Liver (tissue), 10 donors: ENCODE measurements at places on chromosomes 6 and 20.

DNA sequence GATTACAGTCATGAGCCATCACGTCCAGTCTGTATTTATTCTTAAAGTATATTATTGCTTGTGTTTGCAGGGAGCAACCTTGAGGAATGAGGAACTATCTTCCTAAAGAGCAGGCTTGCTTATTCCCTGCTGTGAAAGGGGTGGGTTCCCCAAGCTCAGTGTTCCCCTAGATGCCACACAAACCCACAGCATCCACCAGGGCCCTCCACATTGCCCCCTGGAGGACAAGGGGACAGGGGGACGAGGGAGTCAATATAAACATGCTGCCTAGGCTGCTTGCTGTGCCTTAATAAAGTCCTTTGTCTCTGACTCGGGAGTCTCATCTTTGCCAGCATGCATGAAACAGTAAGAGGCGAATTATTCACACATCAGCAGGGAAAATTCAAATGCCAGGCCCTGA is 8.0 kb upstream of the IDH3B start:
- no peak overlapping the region for H3K4me3 ChIP-seq
- DNase-seq, result no peak
- no peaks in the 10 kb centered on the region for H3K36me3 ChIP-seq
- no peak overlapping the region for H3K27ac ChIP-seq
- H3K27me3 ChIP-seq, result no peaks in the 10 kb centered on the region

DNA sequence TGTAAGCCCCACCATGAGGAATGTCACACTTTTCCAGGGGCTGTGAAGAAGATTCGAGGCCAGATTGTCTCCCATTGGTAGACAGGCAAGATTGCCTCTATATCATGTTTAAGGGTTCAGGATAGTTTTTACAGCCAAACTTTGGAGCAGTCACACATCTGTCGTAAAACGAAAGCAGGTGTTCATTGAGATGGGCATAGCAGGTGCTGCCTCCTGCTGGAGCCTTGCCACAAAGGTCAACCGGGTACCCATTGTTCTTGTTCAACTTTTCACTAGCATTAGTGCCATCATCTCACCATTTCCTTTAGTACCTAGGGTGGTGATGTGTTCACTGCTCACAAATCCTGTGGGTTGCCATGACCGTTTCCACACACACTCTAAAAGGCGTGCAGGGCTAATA is 198.3 kb downstream of the HTR1B start:
- H3K36me3 ChIP-seq, result no peaks in the 10 kb centered on the region
- H3K4me1 ChIP-seq, result no peaks in the 10 kb centered on the region
- no peak overlapping the region for H3K27ac ChIP-seq

DNA sequence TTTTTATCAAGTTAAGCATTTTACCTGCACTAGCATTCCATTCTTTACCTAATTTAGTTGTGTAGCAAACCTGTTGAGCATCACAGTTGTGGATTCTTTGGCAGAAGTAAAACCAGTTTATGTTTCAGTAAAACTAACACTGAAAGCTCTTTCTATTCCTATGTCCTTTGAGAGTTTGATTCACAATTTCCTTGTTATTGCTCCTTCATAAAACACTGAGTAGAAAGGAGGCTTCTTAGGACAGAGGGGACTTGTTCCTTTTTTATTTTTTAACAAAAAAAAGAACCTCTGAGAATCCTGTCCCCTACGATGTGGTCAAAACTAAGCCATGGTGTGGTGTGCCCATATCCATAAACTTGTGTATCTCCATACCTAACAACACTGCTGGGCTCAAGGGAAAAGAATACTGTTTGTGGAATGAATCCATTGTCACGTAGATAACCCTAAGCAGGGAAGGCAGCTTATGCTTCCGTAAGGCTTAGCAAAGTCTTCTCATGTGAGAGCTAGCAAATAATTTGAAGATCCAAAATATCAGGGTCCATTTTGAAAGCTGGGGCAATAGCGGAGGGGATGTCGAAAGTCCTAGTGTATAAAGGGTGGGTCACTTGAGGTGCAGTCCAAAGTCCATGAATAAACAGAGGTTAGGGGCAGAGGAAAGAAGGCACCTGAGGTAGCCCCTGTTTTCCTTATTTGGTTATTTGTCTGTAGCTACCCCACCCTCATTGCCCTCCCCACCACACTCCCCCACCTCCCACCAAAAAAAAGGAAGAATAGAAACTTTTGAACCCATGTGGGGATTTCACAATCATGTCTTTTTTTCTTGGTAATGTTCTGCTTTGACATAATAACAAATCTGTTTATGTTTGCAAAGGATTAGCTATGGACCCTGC is 71.0 kb downstream of the PLAGL1 start:
- H3K4me3 ChIP-seq, result no peak overlapping the region
- H3K4me1 ChIP-seq, result no peaks in the 10 kb centered on the region
- H3K27ac ChIP-seq, result no peak overlapping the region
- H3K27me3 ChIP-seq, result no peaks in the 10 kb centered on the region
- no peak for DNase-seq

DNA sequence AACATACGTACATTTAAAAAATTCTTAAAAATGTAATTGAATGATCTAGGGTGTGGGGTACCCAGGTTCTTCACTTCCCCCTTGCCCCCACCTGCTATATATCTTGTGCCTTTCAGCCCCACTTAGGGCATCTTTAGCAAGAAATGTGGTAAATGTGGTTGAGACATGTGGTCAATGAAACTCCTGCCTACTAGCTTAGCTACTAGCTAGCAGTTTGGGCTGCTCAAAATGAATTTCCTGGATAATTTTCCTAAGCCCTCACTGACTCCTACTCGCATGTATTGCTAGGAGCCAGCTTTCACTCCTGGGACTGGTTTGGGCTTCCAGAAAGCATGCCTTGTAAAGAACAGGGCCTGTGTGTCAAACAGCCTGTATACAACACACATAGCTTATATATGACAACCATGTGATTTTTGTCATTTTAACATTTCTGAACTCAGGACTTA is 257.3 kb downstream of the ATXN1 start:
- no peaks in the 10 kb centered on the region for H3K36me3 ChIP-seq
- no peaks in the 10 kb centered on the region for H3K4me1 ChIP-seq
- no peaks in the 10 kb centered on the region for H3K27me3 ChIP-seq
- no peak overlapping the region for H3K27ac ChIP-seq
- DNase-seq, result no peak

DNA sequence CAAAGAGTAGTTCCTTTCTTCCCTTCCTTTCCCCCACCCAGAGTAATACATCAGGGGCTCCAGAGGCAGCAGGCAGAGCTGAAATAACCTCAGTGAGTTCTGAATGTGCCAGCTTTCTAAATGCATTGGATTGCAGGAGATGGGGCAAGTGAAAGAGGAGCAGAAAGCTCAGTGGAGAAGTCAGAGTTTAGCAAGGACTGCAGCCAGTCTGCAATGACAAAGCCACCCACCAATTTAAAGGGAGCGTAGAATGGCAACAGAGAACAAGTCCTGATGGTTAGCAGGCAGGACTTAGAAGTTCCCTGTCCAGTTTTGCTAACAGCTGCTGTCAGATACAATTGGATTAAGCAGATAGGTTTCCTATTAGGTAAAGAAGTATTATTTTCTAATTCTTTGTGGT is 203.4 kb upstream of the RIN2 start:
- no peak overlapping the region for H3K4me3 ChIP-seq
- no peak for DNase-seq
- no peaks in the 10 kb centered on the region for H3K36me3 ChIP-seq
- H3K4me1 ChIP-seq, result no peaks in the 10 kb centered on the region
- no peak overlapping the region for H3K27ac ChIP-seq
- no peaks in the 10 kb centered on the region for H3K27me3 ChIP-seq

DNA sequence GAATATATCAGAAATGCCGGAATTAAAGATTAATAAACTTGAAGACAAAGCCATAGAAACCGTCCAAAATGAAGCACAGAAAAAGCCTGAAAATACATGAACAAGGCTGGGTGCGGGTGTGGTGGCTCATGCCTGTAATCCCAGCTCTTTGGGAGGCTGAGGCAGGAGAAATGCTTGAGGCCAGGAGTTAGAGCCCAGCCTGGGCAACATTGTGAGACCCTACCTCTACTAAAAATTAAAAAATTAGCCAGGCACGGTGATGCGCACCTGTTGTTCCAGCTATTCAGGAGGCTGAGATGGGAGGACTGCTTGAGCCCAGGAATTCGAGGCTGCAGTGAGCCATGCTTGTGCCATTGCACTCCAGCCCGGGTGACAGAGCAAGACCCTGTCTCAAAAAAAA is 32.9 kb downstream of the REV3L start:
- no peak overlapping the region for H3K4me3 ChIP-seq
- H3K27ac ChIP-seq, result no peak overlapping the region

- H3K27ac ChIP-seq, result no peak overlapping the region
- no peak overlapping the region for H3K4me3 ChIP-seq
Observed at GRCh38 chr6:69719602-69720193, 77.1 kb downstream of the LMBRD1 start.

- no peaks in the 10 kb centered on the region for H3K36me3 ChIP-seq
- no peak for DNase-seq
- no peak overlapping the region for H3K4me3 ChIP-seq
Observed at GRCh38 chr6:16450821-16451220, 212.4 kb downstream of the GMPR start.

DNA sequence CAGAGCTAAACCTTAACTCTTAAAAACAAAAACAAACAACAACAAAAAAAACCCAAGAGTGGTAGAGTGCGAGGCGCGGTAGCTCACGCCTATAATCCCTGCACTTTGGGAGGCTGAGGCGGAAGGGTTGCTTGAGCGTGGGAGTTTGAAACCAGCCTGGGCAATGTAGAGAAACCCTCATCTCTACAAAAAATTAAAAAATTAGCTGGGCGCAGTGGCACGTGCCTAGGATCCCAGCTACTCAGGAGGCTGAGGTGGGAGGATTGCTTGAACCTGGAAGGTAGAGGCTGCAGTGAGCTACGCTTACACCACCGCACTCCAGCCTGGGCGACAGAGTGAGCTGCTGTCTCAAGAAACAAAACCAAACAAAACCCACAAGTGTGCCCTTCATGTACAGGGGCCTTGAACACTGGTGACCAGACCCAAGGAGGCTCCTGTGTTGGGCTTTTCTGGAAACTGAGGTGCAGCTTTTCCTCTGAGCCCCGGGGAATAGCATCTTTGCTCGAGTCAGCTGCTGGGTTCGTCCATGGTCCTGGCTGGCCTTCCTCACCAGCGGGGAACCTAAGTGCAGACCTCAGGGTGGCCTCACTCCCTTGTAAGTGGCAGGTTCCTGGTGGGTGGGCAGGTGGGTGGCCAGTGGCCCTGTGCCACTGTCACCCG is 39.9 kb downstream of the PYGB start:
- peaks cover 6% of the 10 kb centered on the region for H3K36me3 ChIP-seq
- H3K4me3 ChIP-seq, result no peak overlapping the region
- H3K27ac ChIP-seq, result no peak overlapping the region

DNA sequence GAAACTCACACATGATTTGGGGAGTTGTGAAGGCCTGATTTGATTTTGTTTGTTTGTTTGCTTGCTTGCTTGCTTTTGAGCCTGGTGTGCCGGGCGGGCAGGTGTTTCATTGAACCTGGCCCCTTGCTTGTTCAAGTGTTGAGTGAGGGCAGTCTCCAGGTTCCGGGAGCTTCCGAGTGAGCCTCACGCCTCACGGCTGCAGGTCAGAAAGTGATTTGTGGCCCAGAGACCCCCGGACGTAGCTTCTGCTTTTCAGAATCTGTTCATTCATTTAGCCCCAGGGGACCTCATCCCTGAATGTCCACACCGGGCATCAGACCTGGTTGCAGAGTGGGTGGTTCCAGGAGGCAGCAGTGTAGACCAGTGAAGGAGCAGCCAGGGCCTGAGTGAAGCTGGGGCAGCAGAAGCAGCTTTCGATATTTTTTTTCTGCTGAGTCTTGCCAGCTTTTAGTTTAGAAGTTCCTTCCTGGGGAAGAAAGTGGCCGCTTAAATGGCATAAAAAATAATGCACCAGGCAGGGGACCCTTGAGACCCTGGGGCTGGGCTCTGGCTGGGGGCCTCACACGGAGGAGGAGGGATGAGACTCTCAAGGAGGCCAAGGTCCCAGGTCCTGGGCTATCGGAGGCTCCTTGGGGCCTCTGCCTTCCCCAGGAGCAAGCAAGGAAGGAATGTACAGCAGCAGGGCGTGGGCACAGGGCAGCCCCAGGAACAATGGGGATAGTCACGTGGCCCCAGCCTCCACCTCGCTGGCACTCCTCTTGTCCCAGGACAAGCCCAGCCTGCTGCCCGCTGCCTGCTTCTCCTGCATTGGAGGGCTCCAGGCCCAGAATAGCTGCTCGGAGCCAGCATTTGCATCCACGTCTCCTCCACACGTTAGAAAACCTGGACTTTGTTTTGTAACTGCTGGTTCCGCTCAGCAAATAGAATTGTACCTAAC is 89.2 kb upstream of the BHLHE23 start:
- H3K4me1 ChIP-seq, result no peaks in the 10 kb centered on the region
- no peak overlapping the region for H3K27ac ChIP-seq
- H3K27me3 ChIP-seq, result peaks cover 7% of the 10 kb centered on the region
- no peak overlapping the region for H3K4me3 ChIP-seq
- no peak for DNase-seq

- no peaks in the 10 kb centered on the region for H3K27me3 ChIP-seq
- no peaks in the 10 kb centered on the region for H3K4me1 ChIP-seq
- no peak overlapping the region for H3K27ac ChIP-seq
- no peaks in the 10 kb centered on the region for H3K36me3 ChIP-seq
Observed at GRCh38 chr20:46850896-46851295, 43.7 kb upstream of the EYA2 start.

GRCh38 chr20:57274299-57274698 is 7.9 kb upstream of the BMP7 start:
- H3K4me1 ChIP-seq, result no peaks in the 10 kb centered on the region
- no peak for DNase-seq
- H3K27me3 ChIP-seq, result no peaks in the 10 kb centered on the region
- H3K27ac ChIP-seq, result no peak overlapping the region
- no peaks in the 10 kb centered on the region for H3K36me3 ChIP-seq
- H3K4me3 ChIP-seq, result no peak overlapping the region

DNA sequence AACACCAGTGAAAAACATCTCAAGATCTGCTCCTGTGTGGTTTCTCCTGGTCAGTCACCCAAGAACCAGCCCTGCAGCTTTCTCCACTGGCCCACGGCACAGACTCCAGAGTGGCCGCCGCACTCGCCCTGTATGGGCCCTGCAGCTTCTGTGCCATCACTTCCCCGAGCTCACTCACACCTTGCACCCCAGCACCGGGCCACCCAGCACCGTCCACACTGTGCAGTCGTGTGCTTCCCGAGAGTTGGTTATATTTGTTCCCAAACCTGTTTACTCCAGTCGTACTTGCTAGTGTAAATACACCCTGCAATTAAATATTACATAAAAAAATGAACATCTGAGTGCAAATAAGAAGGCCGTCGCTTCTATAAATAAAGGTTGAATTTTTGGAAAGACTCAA is 341.7 kb downstream of the CDH26 start:
- no peaks in the 10 kb centered on the region for H3K27me3 ChIP-seq
- H3K4me1 ChIP-seq, result no peaks in the 10 kb centered on the region
- no peaks in the 10 kb centered on the region for H3K36me3 ChIP-seq
